ENCODE measurements at places on chromosomes 5 and 9. TPM values are rescaled to one million over a fixed set of nuclear protein-coding genes. Genes with fewer than 3 reads are reported as not detected.

The CLPTM1L gene
- 30.4 TPM for total RNA-seq

The TSC1 gene
- 45.9 TPM for total RNA-seq

The CTXN3 gene
- not detected for total RNA-seq

The ADAMTS2 gene
- 3.6 TPM for total RNA-seq

The ELL2 gene
- total RNA-seq: 30.8 TPM

The SLC34A1 gene
- total RNA-seq: not detected

The CDH10 gene
- total RNA-seq: not detected

The DROSHA gene
- 35.4 TPM for total RNA-seq

The CLIC3 gene
- total RNA-seq: 2.7 TPM

The PPP1R26 gene
- 23.3 TPM for total RNA-seq

The PLK2 gene
- 63.6 TPM for total RNA-seq

The MEF2C gene
- total RNA-seq: 52.3 TPM

The ZNF883 gene
- total RNA-seq: 5.7 TPM

The BAAT gene
- total RNA-seq: 0.08 TPM

The FOXD4L5 gene
- total RNA-seq: not detected

The TLR4 gene
- total RNA-seq: 15.6 TPM

The OR13C9 gene
- total RNA-seq: not detected

The AK8 gene
- total RNA-seq: 0.22 TPM

The SURF1 gene
- total RNA-seq: 55.4 TPM

The EIF4E1B gene
- total RNA-seq: not detected

The PDE6A gene
- total RNA-seq: 0.08 TPM

The CDKN2A gene
- total RNA-seq: 0.67 TPM

The ENTREP1 gene
- total RNA-seq: 18.7 TPM

The GDNF gene
- total RNA-seq: not detected

The STK32A gene
- total RNA-seq: 1.1 TPM

The CEL gene
- total RNA-seq: 7.3 TPM

The SLC22A4 gene
- 1.6 TPM for total RNA-seq

The ADAMTS19 gene
- 0.81 TPM for total RNA-seq

The KLF9 gene
- 50.9 TPM for total RNA-seq

The PDLIM4 gene
- 5.2 TPM for total RNA-seq

The SLC23A1 gene
- not detected for total RNA-seq

The NIM1K gene
- total RNA-seq: 0.22 TPM

The NTRK2 gene
- 4.5 TPM for total RNA-seq

The PRR7 gene
- total RNA-seq: 0.59 TPM

The ESM1 gene
- not detected for total RNA-seq

The GBA2 gene
- 74.6 TPM for total RNA-seq

The ISL1 gene
- total RNA-seq: not detected

The MED27 gene
- total RNA-seq: 13.7 TPM
